Osteoblast (primary cell): ENCODE measurements at places on chromosomes 1 and 21. TPM values are rescaled to one million over a fixed set of nuclear protein-coding genes. Genes with fewer than 3 reads are reported as not detected.

GRCh38 chr1:32861904-32862695, 8.6 kb downstream of the FNDC5 start:
- DNase-seq = peak; percentile 73

DNA sequence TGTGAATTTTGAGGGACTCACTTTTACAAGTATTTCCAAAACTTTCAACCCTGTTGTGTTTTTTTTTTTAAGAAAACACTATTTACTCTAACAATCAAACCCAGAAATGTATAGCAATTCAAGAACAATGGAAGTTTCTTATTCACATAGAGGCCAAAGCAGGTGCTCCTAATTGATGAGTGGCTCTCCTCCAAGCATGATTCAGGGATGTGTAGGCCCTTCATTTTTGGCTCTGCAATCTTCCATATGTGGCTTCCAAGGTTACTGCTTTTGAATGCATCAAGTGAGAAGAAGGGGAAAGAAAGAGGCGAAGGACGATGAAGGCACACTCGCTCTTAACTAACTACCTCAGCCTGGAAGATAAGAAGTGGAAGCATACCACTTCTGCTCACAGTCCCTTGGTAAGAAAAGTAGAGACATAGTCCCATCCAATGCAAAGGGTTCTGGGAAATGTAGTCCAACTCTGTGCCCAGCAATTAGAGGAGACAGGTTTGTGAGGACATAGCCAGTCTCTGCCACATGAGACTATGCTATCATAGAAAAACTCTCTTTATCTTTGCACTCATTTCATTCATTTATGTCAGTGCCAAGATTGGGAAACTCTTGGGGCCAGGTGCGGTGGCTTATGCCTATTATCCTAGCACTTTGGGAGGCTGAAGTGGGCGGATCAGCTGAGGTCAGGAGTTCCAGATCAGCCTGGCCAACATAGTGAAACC, 46.0 kb downstream of the OPTC start:
- DNase-seq = no peak

FAM110D gene
- total RNA-seq = not detected in 2 replicates

GRCh38 chr1:53539226-53539625, 80.0 kb downstream of the DMRTB1 start:
- no peak for DNase-seq

DNA sequence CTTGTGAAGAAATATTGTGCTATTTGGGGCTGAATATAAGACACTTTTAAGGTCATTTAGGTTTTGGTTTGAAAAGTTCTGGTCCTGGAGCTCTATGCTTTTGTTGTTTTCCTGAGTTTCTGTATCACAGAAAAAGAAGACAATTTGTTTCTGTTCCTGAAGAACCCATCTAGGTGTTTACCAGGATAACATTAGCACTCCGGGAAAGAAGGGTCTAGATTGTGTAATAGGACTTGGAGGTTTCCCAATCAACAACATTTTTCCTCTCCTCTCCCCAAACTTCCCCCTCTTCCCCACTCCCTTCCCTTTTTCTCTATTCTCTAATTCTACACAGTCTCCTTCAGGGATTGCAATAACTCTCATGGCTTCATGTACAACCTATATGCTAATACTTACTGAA, 78.7 kb downstream of the PTPRC start:
- no peak for DNase-seq

DNA sequence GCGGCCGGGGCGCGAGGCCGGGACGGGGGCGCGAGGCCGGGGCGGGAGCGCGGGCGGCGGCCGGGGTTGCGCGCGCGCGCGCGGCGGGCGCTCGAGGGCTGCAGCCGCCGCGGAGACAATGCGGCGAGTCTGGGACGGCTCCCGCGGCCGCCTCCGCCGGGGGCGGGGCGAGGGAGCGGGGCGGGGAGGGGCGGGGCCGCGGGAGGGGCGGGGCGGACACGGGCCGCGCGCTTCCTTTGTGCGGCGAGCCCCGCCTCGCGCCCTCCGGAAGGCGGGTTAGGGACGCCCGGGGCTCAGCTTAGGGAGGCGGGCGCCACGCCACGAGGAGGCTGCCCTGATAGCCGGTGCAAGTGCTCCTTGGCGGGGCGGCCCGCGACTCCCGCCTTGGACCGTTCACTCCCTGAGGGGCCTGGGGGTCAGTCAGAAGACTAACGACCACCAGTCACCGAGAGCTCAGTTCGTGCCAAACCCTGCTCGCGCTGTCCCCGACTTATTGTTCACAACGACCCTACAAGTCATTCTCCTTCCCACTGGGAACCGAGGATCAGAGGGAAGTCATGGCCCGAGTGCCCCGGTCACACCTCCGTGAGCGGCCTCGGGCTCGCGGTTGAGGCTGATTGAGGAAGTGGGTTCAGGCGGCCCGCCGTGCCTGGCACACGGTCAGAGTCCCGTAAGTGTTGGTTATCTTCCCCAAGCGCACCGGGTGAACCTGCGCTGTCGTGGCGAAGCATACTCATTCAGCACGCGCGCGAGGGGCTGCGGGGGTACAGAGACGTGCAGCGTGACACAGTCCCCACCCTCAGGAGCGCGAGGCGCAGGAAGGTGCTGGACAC, 29.1 kb upstream of the A3GALT2 start:
- DNase-seq = peak; percentile 99

- peak; percentile 64 for DNase-seq
Observed at GRCh38 chr21:27584256-27584655, 617.4 kb upstream of the ADAMTS5 start.

- no peak for DNase-seq
Observed at GRCh38 chr1:232404981-232405731, 224.8 kb downstream of the SIPA1L2 start.

APCS gene
- total RNA-seq = not detected in 2 replicates

DNA sequence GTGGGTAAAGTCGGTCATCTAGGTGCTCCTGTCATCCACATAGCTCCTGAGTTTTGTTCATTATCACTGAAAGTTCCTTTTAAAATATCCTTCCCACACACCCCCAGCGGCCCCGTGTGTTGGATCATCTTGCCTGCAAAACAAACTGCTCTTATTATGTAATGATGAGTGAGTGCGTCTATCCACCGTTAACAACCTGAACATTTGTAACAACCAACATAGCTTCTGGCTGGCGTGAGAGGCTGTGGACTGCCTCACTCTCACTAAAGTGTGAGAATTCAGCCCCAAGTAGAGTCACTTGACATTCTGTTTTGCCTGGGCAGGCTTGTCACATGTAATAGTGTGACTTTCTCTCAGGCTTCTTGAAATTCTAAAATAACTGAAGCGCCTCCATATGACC, 14.5 kb upstream of the KCNA2 start:
- DNase-seq = no peak

GRCh38 chr1:85315789-85316188, 39.4 kb upstream of the BCL10 start:
- DNase-seq = no peak

DNA sequence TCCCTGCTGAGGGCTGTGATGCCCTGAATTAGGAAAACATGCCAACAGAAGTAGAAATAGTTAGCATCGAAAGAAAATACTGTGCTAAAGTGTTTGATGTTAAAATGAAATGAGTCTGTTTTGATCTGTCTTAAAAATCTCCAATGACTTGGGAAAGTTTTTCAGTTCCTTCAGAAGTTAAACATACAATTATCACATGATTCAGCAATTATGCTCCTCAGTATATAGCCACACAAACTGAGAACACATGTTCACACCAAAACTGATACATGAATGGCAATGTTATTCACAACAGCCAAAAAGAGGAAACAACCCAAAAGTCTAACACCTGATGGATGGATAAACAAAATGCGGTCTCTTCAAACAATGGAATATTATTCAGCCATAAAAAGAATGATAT, 130.6 kb downstream of the PTPN14 start:
- DNase-seq = no peak

CD52 gene
- not detected in 2 replicates for total RNA-seq

GRCh38 chr1:226674892-226675714, 64.0 kb downstream of the ITPKB start:
- DNase-seq = no peak

DNA sequence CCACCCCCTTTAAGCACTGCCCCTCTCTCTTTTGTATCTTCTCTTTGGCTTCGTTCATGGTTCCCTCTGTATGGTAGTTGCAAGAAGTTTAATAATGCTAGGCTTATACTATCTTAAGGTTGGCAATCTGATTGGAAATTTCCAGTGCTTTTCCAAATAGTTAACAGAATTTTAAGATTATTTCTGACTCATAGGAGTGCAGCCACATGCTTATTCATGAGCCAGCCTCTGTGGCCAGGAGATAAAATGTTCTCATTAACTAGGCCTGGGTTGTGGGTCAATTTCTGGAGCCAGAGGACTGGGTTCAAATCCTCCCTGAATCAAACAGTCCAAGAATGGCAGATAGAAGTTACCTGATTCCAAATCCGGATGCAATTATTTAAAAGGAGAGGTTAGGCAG, 103.1 kb downstream of the ATP6V1G3 start:
- no peak for DNase-seq

S100A5 gene
- not detected in 2 replicates for total RNA-seq

DNA sequence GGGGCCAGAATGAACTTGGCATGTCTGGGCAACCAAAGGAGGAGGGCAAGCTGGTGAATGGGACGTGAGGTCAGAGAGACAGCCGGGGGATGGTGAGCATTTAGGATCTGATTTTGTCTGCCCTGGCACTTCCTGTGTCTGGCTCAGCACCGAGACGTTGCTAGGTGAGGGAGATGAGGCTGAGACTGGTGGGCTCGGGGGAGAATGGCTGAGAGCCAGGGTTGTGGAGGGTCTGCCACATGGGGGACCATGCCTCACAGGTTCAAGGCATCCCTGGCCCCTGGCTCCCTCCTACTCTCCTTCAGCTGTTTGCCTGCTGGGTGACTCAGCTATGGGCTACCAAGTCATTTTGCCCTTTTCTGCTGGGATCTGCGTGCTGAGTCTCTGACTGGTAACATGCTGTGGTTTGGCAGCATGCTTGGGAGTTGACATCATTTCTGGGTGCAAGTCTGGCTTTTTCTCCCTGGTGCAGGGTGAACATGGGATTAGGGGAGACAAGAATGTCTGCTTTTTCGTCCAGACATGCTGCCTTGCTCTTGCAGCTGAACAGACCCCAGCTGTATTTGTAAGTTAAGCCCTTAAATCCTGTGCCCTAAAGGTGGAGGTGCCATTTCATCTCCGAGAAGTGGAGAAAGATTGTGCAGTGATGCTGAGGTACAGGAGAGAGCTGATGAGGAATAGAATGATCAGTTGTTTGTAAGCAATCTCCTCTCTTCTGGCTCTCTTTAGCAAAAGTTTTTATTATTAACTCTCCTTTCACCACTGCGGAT, 17.6 kb downstream of the GALNT2 start:
- DNase-seq = peak; percentile 95

DNA sequence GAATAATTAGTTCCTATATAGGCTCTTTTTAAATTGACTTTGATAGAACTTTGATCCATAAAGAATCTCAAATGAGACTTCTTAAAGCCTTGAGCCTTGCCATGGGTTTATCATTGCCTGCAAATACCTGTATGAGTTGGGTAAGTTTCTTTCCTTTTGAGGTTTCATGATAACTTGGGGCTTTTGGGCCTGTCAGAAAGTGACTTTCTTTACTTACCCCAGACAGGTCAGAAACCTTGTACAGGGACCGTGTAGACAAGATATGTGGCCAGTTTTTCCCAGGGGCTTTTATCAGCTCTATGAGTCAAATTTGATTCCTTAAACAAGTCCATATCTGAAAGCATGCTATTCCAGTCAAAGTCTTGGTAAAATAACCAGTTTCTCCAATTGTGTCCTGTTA, 17.3 kb downstream of the KCTD3 start:
- no peak for DNase-seq

DNA sequence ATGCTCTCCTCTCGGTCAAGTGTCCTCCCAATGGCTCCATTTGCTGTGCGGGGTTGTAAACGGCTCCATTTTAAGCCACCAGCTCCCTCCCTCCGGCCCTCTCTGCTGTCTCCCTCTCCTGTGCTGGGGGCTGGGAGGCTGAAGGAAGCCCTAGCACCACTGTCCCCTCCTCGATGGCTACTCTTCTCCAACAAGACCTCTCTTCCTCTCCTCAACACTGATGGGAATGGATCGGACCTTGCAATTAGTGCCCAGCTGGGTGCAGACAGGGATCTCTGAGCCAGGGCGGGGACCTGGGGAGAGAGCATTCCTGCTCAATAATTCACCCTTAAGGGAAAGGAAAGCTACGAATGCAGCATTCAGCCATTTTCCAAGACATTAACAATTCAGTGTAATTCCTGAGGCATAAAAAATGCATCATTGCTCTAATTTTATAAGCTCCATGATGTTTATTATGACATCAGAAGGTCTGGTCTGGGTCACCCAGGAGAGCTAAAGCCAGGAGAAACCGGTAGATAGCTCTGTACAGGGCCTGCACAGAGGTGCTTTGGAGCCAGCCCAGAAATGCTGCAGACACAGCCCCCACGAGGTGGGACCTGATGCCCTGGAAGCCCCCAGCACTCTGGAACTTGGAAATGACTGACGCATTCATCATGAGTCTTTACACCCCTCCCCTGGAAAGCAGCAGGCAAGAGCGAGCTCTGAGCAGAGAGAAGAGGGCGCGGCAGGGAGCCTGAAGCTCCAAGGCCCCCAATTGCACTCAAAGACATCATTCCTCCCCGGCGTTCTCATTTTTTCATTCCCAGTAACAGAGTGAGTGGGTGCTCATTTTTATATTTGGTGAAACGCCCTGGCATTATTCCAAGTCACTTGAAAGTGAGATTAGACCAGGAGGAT, 76.2 kb upstream of the VAMP3 start:
- DNase-seq = peak; percentile 52

DNA sequence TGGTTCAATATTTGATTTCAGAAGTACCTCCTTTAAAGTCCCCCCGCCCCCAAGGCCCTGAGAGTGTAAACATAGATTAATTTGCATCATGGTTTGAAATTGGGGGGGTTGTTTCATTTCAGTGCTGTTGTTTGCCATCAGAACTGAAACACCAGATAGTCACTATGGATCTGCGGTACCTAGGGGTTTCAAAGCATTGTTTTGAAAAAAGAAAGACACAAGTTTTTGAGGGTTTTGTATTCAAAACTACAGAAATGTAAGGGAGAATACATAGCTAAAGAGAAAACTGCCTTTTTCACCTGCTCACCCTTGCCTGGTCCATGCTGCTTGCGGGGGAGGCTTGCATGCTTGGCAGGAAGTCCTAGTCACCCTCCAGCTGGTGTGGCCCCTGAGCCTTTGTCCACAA, 59.3 kb downstream of the ACP6 start:
- no peak for DNase-seq

GRCh38 chr1:54886724-54887664, at the start of gene DHCR24:
DHCR24 (minus strand) TSS chr1:54887195; CDS start chr1:54887119, 76 bp downstream.
- DNase-seq = peak; percentile 100

LRRC8B gene
- total RNA-seq = 1.2 and 1.4 TPM in 2 replicates

SPRR1B gene
- total RNA-seq = not detected in 2 replicates

KPRP gene
- total RNA-seq = not detected in 2 replicates

- DNase-seq = no peak
Observed at GRCh38 chr1:232279909-232280400, 350.0 kb downstream of the SIPA1L2 start.

HES4 gene
- total RNA-seq = 0.29 and 0.72 TPM in 2 replicates

DNA sequence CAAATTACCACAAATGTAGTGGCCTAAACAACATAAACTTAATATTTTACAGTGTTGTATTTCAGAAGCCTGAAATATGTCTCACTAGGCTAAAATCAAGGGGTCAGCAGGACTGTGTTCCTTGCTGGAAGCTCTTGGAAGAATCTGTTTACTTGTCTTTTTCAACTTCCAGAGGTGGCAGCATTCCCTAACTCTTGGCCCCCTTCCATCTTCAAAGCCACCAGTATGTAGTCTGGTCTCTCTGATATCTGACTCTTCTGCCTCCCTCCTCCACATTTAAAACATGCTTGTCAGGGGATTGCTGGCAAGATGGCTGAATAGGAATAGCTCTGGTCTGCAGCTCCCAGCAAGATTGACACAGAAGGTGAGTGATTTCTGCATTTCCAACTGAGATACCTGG, 567.5 kb downstream of the PLA2G4A start:
- DNase-seq = no peak

TMEM82 gene
- not detected in 2 replicates for total RNA-seq
